ENCODE measurements at places on chromosomes 13 and 19. TPM values are rescaled to one million over a fixed set of nuclear protein-coding genes. Genes with fewer than 3 reads are reported as not detected.

- H3K27ac ChIP-seq = no peak overlapping the region
- H3K27me3 ChIP-seq = no peaks in the 10 kb centered on the region
- no peak for DNase-seq
Observed at GRCh38 chr19:11401808-11402543, 17.1 kb downstream of the RGL3 start.

DNA sequence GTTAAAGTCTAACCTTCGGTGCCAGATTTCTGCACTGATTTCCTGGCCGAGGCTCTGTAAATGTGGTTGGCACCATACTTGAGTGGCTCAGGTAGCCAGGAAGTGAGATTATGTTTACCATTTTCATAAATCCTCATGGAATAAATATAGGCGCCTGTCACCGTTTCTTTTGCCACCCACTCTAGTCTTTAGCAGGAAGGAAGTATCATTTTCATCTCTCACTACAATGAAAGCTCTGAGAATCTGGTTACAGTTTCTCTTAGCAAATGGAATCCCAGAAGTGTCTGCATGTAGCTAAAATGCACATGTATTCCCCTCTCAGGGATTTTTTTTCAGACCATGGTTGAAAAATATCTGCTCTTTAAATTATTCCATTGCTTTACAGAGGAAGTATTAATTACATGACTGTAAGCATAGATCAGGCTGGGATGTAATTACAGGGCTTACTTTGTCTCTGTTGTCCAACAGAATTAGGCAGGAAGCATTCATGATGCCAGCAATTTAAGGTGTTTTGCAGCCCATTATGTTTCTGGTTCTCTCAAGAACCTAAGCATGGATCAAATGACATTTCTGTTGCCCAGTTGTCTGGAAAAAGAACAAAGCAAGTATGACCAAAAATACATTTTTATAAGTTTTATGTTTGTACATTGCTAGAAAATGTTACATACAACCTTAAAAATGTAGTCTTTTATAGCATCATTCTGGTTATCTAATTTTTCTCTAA is 221.7 kb upstream of the SPRY2 start:
- H3K27ac ChIP-seq = no peak overlapping the region
- peaks cover 11% of the 10 kb centered on the region for H3K4me1 ChIP-seq
- no peaks in the 10 kb centered on the region for H3K36me3 ChIP-seq
- no peaks in the 10 kb centered on the region for H3K27me3 ChIP-seq
- no peak for DNase-seq

GRCh38 chr13:47841151-47841550 is 159.9 kb downstream of the SUCLA2 start:
- H3K4me1 ChIP-seq = no peaks in the 10 kb centered on the region
- no peaks in the 10 kb centered on the region for H3K27me3 ChIP-seq
- no peak overlapping the region for H3K27ac ChIP-seq
- no peak for DNase-seq

DNA sequence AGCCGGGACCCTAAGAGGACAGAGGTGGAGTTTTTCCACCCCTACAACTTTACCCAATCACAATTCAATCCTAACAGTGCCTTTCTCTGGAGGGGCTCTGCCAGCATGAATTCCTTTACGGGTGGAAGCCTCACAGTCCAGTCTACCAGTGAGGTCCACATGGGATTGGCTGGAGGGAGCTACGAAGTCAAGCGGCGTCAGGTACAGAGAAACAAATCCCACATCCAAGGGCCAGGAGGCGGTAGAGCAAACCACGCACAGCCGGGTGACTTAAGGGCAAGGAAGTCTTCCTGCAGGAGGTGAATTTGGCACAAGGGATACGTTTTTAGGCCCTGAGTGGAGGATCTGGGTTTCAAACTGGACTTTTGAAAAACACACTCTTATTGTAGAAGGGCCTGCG is 199.6 kb downstream of the UQCRFS1 start:
- no peak for DNase-seq
- H3K4me1 ChIP-seq = no peaks in the 10 kb centered on the region
- no peak overlapping the region for H3K27ac ChIP-seq
- H3K27me3 ChIP-seq = no peaks in the 10 kb centered on the region
- H3K4me3 ChIP-seq = no peak overlapping the region

DNA sequence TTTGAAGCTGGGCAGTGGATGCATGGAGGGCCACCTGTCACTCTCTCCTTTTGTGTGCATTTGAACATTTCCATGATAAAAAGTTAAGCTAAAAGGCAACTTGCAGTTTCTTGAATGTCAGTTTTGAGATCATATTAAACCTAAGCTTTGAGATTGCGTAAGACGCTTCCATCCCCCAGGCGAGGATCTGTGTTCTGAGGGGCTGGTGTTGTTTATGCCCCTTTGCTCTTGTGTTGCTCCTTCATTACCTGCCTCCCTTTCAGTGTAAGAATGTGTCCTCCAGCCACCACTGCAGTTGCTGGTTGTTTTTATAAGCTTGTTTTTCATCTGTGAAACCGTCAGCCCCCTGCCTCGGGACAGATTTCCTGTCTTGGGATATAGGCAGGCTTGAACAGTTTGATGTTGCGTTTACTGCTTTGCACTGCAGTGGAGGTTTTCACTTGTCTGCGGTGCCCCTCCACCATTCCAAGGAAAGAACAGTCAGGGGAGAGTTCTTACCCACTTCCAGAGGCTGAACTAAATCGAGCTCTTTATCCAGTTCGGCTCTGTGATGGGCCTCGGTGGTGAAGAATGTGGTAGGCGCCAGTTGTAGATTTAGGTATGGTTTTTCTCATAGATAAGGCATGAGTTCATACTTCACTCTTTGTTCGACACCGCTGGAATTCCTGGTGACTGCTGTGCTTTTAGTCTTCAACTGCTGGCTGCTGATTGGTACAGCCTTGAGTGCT is 96.8 kb downstream of the ARHGEF7 start:
- DNase-seq = no peak
- H3K27ac ChIP-seq = no peak overlapping the region
- peaks cover 18% of the 10 kb centered on the region for H3K4me1 ChIP-seq

- DNase-seq = no peak
- no peaks in the 10 kb centered on the region for H3K27me3 ChIP-seq
- H3K27ac ChIP-seq = no peak overlapping the region
- H3K4me1 ChIP-seq = no peaks in the 10 kb centered on the region
- H3K36me3 ChIP-seq = peaks cover 9% of the 10 kb centered on the region
- no peak overlapping the region for H3K4me3 ChIP-seq
Observed at GRCh38 chr13:98026457-98026857, 73.0 kb downstream of the IPO5 start.

GRCh38 chr13:44873461-44873860 is 115.8 kb downstream of the NUFIP1 start:
- H3K27me3 ChIP-seq = peaks cover 6% of the 10 kb centered on the region
- no peak overlapping the region for H3K27ac ChIP-seq
- no peak overlapping the region for H3K4me3 ChIP-seq
- no peak for DNase-seq

DNA sequence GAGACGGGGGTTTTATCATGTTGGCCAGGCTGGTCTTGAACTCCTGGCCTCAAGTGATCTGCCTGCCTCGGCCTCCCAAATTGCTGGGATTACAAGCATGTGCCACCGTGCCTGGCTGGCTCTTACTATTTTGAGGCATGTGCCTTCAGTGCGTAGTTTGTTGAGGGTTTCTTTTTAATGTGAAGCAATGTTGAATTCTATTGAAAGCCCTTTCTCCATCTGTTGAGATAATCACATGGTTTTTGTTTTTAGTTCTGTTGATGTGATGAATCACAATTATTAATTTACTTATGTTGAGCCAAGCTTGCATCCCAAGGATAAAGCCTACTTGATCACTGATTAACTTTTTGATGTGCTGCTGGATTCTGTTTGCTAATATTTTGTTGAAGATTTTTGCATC is 290.9 kb downstream of the KCNRG start:
- H3K4me3 ChIP-seq = no peak overlapping the region
- peaks cover 14% of the 10 kb centered on the region for H3K27me3 ChIP-seq
- H3K36me3 ChIP-seq = no peaks in the 10 kb centered on the region
- H3K27ac ChIP-seq = no peak overlapping the region

DNA sequence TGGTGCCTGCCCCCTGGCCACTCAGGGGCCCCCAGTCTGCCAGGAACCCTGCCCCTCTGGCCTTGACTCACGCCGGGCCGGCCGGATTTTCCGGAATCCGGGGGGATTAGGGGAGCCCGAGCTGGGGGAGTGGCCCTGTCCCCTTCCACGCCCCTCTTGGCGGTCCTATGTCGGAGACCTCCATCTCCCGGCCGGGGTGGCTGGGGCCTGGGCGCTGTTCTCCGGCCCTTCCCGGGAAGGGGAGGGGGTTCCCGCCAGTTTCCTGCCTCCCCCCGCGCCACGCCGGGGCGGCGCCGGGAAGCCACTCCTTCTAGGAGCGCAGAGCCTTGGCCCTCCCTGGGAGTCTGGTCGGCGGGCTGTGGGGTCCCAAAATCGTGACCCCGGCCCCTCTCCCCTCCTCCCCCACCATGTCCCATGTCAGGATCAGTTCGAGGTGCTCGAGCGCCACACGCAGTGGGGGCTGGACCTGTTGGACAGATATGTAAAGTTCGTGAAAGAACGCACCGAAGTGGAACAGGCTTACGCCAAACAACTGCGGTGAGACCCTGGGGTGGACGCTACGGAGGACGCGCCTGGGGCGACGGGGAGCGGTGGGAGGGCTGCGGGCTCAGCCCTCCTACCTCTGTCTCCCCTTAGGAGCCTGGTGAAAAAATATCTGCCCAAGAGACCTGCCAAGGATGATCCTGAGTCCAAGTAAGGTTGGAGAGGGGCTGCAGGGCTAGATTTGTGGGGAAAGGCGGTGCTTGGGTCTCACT is 1.3 kb downstream of the TRIP10 start:
- peak overlapping the region; percentile 73 for H3K4me3 ChIP-seq
- H3K27me3 ChIP-seq = no peaks in the 10 kb centered on the region
- H3K27ac ChIP-seq = peak overlapping the region; percentile 36
- DNase-seq = no peak
- peaks cover 14% of the 10 kb centered on the region for H3K36me3 ChIP-seq

DNA sequence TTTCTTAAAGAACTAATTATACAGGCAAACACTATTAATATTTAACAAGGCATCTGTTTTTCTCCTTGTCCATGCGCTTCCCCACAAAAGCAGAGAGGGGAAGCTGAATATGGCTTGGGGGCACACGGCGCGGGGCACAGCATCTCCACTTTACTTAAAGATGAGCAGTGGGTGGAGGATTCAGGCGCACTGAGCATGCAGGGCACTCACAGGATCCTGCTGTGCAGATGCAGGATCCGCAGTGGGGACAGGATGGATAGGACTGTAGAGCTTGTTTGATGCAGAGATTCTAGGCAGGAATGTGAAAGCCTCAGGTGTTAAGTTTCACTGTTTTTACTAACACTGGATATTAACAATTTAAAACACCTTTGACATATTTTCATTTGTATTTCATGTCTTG is 43.3 kb downstream of the ATP11A start:
- H3K27me3 ChIP-seq = no peaks in the 10 kb centered on the region
- no peak overlapping the region for H3K27ac ChIP-seq
- H3K4me3 ChIP-seq = no peak overlapping the region
- no peaks in the 10 kb centered on the region for H3K4me1 ChIP-seq
- DNase-seq = no peak

GRCh38 chr19:11356074-11356397 is 804 bp downstream of the PLPPR2 start:
- H3K36me3 ChIP-seq = no peaks in the 10 kb centered on the region
- no peak for DNase-seq
- peaks cover 8% of the 10 kb centered on the region for H3K4me1 ChIP-seq
- no peak overlapping the region for H3K27ac ChIP-seq
- peak overlapping the region; percentile 2 for H3K4me3 ChIP-seq

- DNase-seq = no peak
- H3K4me3 ChIP-seq = no peak overlapping the region
- H3K27ac ChIP-seq = peak overlapping the region; percentile 36
- H3K36me3 ChIP-seq = peaks cover 29% of the 10 kb centered on the region
- no peaks in the 10 kb centered on the region for H3K27me3 ChIP-seq
Observed at GRCh38 chr19:36100476-36100875, 10.5 kb upstream of the OVOL3 start.

- H3K4me1 ChIP-seq = no peaks in the 10 kb centered on the region
- H3K27me3 ChIP-seq = peaks cover 36% of the 10 kb centered on the region
- H3K27ac ChIP-seq = no peak overlapping the region
- no peaks in the 10 kb centered on the region for H3K36me3 ChIP-seq
Observed at GRCh38 chr13:30895773-30896172, 10.3 kb upstream of the MEDAG start.

DNA sequence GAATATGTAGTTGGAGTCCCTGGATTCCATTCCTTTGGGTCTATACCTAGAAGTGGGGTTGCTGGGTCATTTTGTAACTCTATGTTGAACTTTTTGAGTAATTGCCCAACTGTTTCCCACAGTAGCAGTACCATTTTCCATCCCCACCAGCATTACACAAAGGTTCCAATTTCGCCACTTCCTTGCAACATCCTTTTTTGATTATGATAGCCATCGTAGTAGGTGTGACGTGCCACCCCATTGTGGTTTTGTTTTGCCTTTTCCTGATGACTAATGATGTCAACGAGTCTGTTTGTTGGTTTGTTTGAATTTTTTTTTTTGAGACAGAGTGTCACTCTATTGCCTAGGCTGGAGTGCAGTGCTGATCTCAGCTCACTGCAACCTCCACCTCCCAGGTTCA is 3.3 kb upstream of the PEX11G start:
- peak overlapping the region; percentile 74 for H3K27ac ChIP-seq
- peak; percentile 48 for DNase-seq
- H3K27me3 ChIP-seq = peaks cover 6% of the 10 kb centered on the region
- no peak overlapping the region for H3K4me3 ChIP-seq
- H3K4me1 ChIP-seq = peaks cover 28% of the 10 kb centered on the region
- no peaks in the 10 kb centered on the region for H3K36me3 ChIP-seq

DNA sequence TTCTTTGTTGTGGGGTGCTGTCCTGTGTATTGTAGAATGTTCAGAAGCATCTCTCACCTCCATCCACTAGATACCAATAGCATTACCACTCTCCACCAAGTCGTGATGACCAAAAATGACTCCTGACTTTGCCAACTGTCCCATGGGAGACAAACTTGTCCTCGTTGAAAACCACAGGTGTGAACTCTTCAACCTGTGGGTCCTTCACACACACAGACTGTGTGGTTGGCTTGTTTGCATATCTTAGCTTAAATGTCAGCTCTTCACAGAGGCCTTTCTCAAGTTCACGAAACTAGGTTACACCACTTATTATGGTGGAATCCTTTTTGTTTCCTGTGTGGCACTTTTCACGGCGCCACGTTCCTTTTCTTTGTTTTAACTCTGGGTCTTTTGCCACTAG is 6.8 kb downstream of the GPC5 start:
- H3K4me1 ChIP-seq = no peaks in the 10 kb centered on the region
- H3K27ac ChIP-seq = no peak overlapping the region
- no peak overlapping the region for H3K4me3 ChIP-seq
- H3K27me3 ChIP-seq = peaks cover 44% of the 10 kb centered on the region

GRCh38 chr19:30320916-30321315 is 51.3 kb upstream of the ZNF536 start:
- H3K27ac ChIP-seq = no peak overlapping the region
- H3K36me3 ChIP-seq = no peaks in the 10 kb centered on the region
- DNase-seq = no peak
- H3K4me3 ChIP-seq = no peak overlapping the region
- H3K4me1 ChIP-seq = no peaks in the 10 kb centered on the region

The COL5A3 gene
- 0.57 TPM for total RNA-seq

The FGF9 gene
- total RNA-seq = not detected

The ICAM4 gene
- 1.8 TPM for total RNA-seq

The CAMSAP3 gene
- total RNA-seq = 0.21 TPM

The CEACAM4 gene
- not detected for total RNA-seq

The GJB2 gene
- 5.4 TPM for total RNA-seq

All from activated CD4-positive, alpha-beta T cell treated with anti-CD3 and anti-CD28 coated beads, Interleukin-2, amount 10 ng/mL, durations not matched to agents 7 days and 5 days (primary cell).